ENCODE measurements at places on chromosomes 6 and 20.
A peak's percentile ranks its signal among the peaks of the same experiment; 100 is the strongest.

DNA sequence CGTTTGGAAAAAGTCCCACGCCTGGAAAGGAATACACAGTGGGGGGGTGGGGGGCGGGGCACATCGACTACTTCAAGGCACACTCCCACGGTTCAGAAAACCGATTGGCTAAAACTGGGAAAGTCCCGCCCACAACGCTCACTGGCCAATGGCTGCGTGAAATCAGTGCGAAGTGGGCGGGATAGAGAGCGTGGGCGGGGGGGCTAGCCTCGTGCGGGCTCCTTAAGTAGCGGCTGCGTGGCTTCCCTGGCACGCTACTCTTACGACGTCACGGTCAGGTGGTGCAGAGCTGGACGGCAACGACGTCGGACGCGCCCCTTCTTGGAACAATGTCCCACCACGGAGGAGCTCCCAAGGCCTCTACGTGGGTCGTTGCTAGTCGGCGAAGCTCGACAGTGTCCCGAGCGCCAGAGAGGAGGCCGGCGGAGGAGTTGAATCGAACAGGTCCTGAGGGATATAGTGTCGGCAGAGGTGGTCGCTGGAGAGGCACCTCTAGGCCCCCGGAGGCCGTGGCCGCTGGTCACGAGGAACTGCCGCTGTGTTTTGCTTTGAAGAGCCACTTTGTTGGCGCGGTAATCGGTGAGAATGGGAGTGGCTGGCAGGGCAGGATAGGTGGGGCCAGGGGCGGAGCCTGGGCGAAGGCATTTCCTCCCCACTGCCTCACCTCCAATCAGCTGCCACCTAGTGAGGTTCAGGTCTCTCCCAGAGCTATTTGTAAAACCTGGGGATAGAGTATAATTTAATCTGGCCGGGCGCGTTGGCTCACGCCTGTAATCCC lies at the start of gene DDX43:
Gene DDX43, plus strand, starts transcription at position 252 of the 778 bp plus-strand sequence. Its CDS starts 78 bp downstream, at position 330.
- H3K4me1 ChIP-seq: no peaks in the 10 kb centered on the region
- peak within 1 kb of the TSS; percentile 83 for H3K4me3 ChIP-seq
- no peaks in the 10 kb centered on the region for H3K27me3 ChIP-seq
- peak within 1 kb of the TSS; percentile 96 for H3K27ac ChIP-seq

GRCh38 chr20:45735552-45735951 lies 13.4 kb downstream of the SPINT4 start:
- peaks cover 45% of the 10 kb centered on the region for H3K27me3 ChIP-seq
- H3K4me1 ChIP-seq: no peaks in the 10 kb centered on the region
- no peak overlapping the region for H3K4me3 ChIP-seq
- peaks cover 5% of the 10 kb centered on the region for H3K36me3 ChIP-seq

- H3K4me1 ChIP-seq: peaks cover 17% of the 10 kb centered on the region
- peak overlapping the region; percentile 87 for H3K4me3 ChIP-seq
- peaks cover 29% of the 10 kb centered on the region for H3K36me3 ChIP-seq
- no peak for DNase-seq
- H3K27ac ChIP-seq: peak overlapping the region; percentile 100
Observed at GRCh38 chr20:45971425-45971674, 653 bp downstream of the ZNF335 start.

- H3K4me3 ChIP-seq: no peak overlapping the region
- no peak overlapping the region for H3K27ac ChIP-seq
- H3K4me1 ChIP-seq: no peaks in the 10 kb centered on the region
- DNase-seq: no peak
- peaks cover 39% of the 10 kb centered on the region for H3K27me3 ChIP-seq
Observed at GRCh38 chr20:37619496-37619895, 74.3 kb upstream of the CTNNBL1 start.

DNA sequence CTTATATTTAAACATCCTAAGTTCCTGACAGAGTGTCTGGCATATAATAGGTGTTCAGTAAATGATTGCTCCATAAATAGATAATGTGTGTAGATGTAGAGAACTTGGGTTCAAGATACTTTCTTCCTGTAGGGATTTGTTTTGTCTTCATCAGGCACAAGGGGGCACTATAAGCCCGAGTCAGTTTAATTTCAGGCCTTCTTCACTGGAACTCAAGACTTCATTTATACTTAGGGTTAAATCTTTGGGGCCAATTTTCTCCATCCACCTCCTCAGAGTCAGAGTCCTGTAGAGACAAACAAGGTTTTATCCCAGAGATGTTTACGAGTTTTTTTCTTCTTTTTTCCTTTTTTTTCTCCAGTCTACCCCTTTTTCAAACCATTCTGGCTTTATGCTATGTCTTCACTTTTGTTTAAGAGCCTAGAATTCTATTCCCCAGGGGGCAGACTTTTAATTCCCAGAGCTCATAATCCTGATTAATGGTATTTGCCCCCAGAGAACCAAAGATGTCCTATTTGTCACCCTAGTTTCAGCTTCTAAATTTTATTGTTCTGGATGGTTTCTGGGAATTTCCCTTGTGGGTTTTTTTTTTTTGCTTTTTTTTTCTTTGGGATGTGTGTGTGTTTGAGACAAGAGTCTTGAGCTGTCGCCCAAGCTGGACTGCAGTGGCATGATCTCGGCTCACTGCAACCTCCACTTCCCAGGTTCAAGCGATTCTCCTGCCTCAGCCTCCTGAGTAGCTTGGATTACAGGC lies 88.4 kb downstream of the HFE start:
- peak; percentile 33 for DNase-seq
- no peaks in the 10 kb centered on the region for H3K36me3 ChIP-seq
- no peak overlapping the region for H3K4me3 ChIP-seq

DNA sequence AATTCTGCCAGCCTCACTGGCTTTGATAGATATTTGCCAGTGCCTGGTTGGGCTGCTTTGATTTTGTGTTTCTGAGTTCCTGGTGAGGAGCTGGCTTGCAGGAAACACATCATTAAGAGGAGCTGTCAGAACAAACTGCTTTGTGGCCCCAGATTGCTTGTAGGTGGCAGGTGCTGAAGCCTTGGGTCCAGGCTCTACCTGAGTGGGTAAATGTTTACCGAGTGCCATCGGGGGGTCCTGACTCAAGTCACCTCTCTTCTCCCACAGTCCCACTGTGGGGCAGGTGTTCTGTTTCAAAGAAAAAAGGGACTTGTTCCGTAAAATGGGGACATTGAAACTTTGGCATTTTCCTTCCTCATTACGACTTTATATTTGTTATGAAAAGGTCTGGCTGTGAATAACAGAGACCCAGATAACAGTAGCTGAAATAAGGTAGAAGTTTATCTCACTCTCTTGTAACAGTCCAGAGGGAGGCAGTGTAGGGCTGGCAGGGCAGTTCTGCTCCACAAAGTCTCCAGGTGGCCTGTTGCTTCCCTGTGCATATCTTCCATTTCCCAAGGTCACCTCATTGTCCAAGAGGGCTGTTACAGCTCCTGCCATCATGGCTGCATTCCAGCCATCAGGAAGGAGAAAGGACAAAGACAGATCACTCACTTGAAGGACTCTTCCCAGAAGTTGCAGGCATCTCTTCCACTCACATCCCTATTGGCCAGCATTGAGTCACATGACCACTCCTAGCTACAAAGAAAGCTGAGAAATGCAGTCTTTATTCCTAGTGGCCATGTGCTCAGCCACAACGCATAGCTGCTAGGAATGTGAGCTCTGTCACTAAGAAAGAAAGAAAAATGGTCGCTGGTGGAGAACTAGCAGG lies 149.9 kb upstream of the KCNG1 start:
- no peaks in the 10 kb centered on the region for H3K36me3 ChIP-seq
- H3K4me1 ChIP-seq: no peaks in the 10 kb centered on the region
- DNase-seq: no peak
- no peak overlapping the region for H3K27ac ChIP-seq

DNA sequence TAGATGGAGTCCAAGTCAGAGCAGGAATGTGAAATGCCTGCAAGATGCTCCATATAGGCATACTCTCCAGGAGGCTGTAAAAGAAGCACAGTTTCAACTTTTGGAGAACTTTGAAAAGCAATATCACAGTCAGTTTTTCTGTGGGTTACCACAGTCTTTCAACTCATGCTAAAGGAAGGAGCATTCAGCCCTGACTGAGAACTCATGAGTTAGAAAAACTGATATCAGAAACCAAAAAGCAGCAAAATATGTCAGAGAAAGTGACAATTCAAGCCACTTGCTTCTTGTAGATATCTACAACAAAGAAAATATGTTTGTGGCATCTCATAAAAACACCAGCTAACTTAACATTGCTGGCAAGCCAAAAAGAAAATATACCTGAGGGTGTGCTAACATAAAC lies 36.1 kb upstream of the PTCHD4 start:
- no peaks in the 10 kb centered on the region for H3K4me1 ChIP-seq
- no peak for DNase-seq
- H3K27ac ChIP-seq: no peak overlapping the region
- no peaks in the 10 kb centered on the region for H3K36me3 ChIP-seq
- no peak overlapping the region for H3K4me3 ChIP-seq

GRCh38 chr6:7515363-7515762 lies 26.1 kb upstream of the DSP start:
- H3K4me1 ChIP-seq: no peaks in the 10 kb centered on the region
- no peaks in the 10 kb centered on the region for H3K36me3 ChIP-seq
- H3K27me3 ChIP-seq: peaks cover 19% of the 10 kb centered on the region
- DNase-seq: no peak
- no peak overlapping the region for H3K27ac ChIP-seq

DNA sequence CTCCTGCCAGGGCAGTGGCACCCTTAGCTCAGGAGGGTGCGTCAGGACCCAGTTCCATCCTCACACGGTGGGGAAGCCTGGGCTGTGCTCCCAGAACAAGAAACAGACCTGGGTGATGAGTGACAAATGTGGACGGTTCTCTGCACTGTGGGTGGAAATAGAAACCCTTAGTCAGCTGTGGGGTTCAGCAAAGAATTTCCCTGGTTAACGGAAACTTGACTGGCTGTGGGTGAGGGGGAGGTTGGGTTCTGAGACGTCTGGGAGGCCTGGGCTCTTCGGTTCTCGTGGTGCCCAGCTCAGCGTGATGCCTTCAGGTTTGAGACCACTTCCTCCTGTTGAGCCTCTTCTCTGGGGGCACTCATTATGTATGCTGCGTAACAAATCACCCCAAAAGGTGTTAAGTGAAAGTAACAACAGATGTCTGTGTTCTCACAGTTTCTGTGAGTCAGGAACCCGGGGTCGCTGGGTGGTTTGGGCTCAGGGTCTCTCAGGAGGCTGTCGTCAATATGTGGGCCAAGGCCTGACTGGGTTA lies 53.1 kb upstream of the FAM83D start:
- peaks cover 86% of the 10 kb centered on the region for H3K4me1 ChIP-seq
- H3K4me3 ChIP-seq: peak overlapping the region; percentile 66
- peaks cover 26% of the 10 kb centered on the region for H3K36me3 ChIP-seq
- peak; percentile 82 for DNase-seq
- peak overlapping the region; percentile 98 for H3K27ac ChIP-seq
- no peaks in the 10 kb centered on the region for H3K27me3 ChIP-seq

DNA sequence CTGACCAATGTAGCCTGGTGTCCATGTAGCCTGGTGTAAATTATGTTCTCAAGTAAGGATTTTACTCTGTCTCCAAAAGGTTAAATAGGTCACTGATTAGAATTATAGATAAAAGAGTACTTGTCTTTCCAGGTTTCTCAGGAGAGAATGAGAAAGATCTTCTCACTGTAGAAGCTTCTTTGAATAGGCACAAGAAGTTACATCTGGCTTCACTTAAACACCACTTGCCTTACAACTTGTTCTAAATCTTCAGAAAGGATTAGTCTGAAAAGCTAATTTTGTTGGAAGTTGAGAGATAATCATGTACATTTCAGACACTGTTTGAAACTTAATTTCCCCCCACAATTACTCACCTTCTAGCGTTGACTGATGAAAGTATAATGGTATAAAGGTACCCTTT lies 275.3 kb downstream of the FARS2 start:
- H3K27ac ChIP-seq: no peak overlapping the region
- no peak for DNase-seq
- H3K4me1 ChIP-seq: peaks cover 2% of the 10 kb centered on the region

- peak overlapping the region; percentile 68 for H3K4me3 ChIP-seq
- peak; percentile 52 for DNase-seq
- H3K36me3 ChIP-seq: peaks cover 19% of the 10 kb centered on the region
- H3K27ac ChIP-seq: peak overlapping the region; percentile 94
- peaks cover 73% of the 10 kb centered on the region for H3K4me1 ChIP-seq
- peaks cover 87% of the 10 kb centered on the region for H3K27me3 ChIP-seq
Observed at GRCh38 chr20:38726804-38727606, 2.7 kb downstream of the SLC32A1 start.

GRCh38 chr6:148547110-148547509 lies 199.7 kb upstream of the UST start:
- H3K36me3 ChIP-seq: no peaks in the 10 kb centered on the region
- DNase-seq: no peak
- no peaks in the 10 kb centered on the region for H3K27me3 ChIP-seq
- no peak overlapping the region for H3K4me3 ChIP-seq

DNA sequence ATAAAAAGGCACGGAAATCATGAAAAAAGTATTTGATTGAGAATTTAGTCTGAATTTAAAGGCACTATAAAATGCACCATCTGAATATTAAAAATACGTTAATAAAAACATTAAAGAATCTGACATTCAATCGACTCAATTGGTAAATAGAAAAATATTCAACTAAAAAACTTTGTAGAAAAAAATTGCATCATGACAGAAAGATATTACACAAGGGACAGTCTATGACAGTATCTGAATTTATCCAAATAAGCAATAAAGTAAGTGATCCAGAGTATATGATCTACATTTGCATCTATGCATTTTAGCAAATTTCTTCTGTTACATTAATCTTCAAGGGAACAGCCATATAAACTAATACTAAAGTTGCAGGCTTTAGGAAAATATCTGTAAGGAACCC lies 9.4 kb downstream of the FRK start:
- no peaks in the 10 kb centered on the region for H3K36me3 ChIP-seq
- DNase-seq: no peak
- H3K4me1 ChIP-seq: peaks cover 10% of the 10 kb centered on the region
- H3K27ac ChIP-seq: no peak overlapping the region

- H3K4me3 ChIP-seq: no peak overlapping the region
- no peak overlapping the region for H3K27ac ChIP-seq
- DNase-seq: no peak
- H3K27me3 ChIP-seq: no peaks in the 10 kb centered on the region
Observed at GRCh38 chr6:142761756-142762155, 183.2 kb downstream of the HIVEP2 start.

GRCh38 chr6:138253731-138254130 lies 35.4 kb upstream of the PBOV1 start:
- peaks cover 17% of the 10 kb centered on the region for H3K27me3 ChIP-seq
- no peaks in the 10 kb centered on the region for H3K4me1 ChIP-seq
- no peak for DNase-seq

DNA sequence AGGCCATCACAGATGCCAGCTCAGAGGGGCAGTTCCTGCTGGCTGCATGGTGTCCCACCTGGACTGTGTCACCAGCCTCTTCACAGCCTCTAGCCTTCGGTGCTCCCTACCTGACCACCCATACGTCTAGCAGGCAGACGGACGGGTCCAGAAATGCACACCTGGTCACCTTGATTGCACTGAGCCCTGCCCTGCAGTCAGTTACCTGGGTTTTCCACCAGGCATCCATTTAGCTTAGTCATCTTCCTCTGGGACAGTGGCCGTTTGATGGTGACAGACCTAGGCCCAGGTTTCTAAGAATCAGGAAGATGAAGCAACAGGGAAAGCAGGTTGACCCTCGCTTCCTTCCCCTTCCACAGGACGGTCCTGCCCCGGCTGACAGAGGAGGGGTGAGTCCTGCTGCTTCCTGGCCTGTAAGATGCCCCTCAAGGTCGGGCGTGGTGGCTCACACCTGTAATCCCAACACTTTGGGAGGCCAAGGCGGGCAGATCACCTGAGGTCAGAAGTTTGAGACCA lies 9.8 kb upstream of the BPI start:
- no peaks in the 10 kb centered on the region for H3K4me1 ChIP-seq
- peaks cover 35% of the 10 kb centered on the region for H3K27me3 ChIP-seq
- H3K4me3 ChIP-seq: no peak overlapping the region
- no peak for DNase-seq

GRCh38 chr20:34311118-34312023 lies 8.2 kb upstream of the AHCY start:
- H3K4me1 ChIP-seq: peaks cover 13% of the 10 kb centered on the region
- no peaks in the 10 kb centered on the region for H3K36me3 ChIP-seq
- DNase-seq: no peak
- H3K27me3 ChIP-seq: peaks cover 25% of the 10 kb centered on the region
